Large intestine (tissue), 12 donors: ENCODE measurements at places on chromosomes 5 and 9. TPM values are rescaled to one million over a fixed set of nuclear protein-coding genes. Genes with fewer than 3 reads are reported as not detected.

DND1 gene
- polyA plus RNA-seq: 0.22 TPM

TOR1A gene
- polyA plus RNA-seq: 32.4 TPM

ANKRD34B gene
- polyA plus RNA-seq: not detected

DNA sequence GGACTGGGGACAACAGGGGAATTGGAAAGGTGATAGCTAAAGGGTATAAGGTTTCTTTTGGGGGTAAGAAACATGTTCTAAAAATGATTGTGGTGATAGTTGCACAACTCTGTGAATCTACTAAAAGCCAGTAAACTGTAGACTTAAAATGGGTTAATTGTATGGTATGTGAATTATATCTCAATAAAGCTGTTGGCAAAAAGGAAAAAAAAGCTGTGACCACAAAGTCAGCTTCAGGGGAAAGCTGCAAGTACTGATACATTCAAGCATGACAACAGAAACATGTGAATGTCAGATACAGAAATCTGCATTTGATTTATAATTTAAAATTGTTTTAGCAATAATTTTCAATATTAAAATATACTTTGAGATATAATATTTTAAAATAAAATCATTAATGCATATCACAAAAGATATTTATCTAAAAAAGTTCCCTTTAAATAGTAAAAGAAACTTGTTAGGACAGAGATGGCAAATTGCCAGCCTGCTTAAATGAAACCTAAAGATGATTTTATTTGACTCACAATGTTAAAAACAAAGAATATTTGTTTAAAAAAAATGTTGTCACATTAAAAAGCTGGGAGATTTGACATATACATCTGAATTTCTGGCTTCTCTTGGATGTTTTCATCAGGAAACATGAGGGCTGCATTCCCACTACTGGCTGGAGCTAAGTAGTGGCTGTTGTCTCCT is 66.0 kb downstream of the TBCA start:
- no peak for DNase-seq

DNA sequence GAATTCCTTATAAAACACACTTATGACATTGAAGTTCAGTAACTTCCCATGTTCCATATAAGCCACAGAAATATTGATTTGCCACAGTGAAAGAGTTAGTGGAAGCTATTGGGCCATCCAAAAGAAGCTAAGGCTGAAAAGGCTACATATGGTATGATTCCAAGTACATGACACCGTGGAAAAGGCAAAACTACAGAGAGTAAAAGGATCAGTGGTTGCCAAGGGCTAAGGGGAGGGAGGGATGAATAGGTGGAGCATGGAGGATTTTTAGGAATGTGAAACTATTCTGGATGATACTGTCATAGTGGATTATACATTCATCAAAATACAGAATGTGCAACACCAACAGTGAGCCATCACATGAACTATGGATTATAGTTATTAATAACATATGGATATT is 109.7 kb downstream of the F2RL2 start:
- DNase-seq: no peak

DNA sequence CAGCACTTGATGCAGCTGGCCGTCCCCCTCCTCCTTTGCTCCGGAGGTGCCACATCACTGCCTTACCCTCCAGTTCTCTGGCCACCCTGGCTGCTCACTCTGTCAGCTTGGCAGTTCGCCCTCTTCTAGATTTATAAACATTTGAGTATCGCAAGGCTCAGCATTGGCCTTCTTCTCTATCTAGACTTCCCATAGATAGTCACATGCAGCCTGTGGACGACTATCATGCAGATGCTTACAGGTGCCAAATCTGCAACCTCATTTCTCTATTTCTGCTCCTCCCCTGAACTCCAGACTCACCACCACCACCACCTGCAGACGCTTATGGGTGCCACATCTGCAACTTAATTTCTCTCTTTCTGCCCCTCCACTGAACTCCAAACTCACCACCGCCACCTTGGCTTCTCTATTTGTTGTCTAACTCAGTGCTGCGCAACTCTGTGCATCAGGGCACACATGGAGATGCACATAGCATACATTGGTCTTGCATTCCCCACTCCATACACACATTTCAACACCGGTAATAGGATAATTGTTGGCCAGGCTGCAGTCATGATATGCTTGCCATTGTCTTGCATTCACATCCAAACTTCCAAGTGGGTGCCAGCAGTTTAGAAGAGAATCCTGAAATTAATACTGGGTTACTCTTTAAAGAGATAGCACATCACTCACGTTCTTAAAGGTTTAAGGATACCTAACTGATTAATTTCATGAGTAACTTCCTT is 1.9 kb upstream of the DAP start:
- no peak for DNase-seq

DNA sequence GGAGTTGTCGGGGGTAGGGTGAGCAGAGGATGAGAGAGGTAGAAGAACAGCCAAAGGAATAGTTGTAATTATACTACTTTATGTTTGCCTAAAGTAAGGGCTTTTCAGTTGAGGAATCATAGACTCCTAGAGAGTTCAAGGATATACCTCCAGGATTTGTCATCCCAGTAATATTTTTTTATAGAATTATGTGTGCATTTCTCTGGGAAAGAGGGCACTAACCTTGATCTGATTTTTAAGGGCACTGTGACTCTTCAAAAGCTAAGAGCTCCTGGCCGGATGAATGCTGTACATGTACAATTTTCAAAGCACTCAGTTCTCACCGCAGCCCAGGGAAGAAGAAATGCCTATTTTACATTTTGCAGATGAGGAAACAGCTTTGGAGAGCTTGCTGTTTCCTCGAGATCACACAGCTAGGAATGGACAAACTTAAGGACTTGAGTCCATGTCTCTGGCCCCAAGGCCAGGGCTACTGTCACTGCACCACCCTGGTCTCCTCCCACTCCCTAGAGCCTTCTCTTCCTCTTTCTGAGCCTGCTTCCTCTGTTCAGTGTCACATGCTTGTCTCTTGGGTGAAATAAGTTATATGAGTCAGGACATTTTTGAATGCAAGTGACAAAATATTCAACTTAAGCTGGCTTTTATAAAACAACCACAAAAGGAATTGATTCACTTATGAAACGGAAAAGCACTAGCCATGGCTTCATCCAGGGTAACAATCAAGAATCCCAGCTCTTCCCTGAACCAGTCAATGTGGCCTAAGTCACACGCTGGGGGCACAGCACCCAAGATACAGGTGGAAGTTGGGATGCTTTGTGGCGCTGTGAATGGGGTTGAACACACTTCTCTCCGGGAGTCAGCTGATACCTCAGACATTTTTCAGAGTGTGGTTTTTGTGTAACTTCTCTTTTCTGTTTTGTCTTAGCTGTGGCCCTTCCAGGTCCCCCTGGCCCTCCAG is 45.7 kb upstream of the TGFBR1 start:
- DNase-seq: no peak

DNA sequence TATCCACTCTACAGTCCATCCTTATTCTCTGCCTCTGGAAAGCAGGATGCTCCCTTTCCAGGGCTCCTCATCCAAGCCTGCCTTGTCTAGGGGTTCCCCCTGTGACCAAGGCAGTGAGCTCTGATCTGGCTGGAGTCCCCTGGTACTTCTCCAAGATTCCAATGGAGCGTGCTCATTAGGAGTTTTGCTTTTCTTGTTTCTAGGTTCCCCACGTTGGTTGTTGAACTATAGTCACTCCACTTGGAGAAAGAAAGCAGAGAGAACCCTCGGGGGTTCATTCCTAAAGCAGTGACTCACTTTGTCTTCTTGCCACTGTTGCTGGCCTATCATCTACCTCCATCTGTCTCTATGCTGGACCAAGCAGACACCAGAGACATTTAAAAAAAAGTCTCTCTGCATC is 192.6 kb downstream of the TLE4 start:
- peak; percentile 32 for DNase-seq

- DNase-seq: no peak
Measured at GRCh38 chr9:121206516-121207370, 5.1 kb upstream of the RAB14 start.

GRCh38 chr5:136145030-136145429 is 12.4 kb downstream of the SMAD5 start:
- DNase-seq: no peak

GRCh38 chr9:132531710-132532570 is 50.5 kb upstream of the BARHL1 start:
- no peak for DNase-seq

DNA sequence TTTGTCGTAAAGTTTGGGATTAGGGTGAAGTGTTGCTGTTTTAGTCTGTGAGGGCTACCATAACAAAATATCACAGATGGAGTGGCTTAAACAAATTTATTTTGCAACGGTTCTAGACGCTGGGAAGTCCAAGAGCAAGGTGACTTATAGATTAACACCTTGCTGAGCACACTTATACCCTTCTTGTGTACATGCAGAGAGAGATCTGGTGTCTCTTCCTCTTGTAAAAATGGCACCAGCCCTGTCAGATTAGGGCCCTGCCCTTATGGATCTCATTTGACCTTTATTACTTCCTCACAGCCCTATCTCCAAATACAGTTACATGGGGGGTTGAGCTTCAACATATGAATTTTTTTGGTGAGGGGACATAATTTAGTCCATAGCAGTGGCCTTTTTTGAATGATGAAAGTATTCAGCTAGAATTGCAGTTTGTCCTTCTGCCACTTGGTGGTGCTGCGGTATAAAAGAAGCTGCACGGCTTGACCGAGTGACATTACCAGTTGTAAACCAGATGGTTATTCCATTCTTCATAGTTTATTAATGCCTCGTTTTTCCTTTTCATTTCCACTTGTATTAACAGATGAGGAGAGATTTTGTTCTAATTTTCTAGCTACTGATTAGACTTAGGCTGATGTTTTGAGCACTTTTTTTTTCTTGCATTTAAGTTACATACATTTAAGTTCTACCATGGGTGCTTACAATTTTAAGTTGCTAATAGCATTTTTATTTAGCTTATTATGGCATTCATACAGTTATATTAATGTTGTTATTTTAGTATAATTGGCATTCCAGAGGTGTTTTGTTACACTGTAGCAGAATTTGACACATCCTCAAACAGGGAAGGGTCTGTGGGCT is 19.4 kb downstream of the DCP2 start:
- DNase-seq: peak; percentile 39

DNA sequence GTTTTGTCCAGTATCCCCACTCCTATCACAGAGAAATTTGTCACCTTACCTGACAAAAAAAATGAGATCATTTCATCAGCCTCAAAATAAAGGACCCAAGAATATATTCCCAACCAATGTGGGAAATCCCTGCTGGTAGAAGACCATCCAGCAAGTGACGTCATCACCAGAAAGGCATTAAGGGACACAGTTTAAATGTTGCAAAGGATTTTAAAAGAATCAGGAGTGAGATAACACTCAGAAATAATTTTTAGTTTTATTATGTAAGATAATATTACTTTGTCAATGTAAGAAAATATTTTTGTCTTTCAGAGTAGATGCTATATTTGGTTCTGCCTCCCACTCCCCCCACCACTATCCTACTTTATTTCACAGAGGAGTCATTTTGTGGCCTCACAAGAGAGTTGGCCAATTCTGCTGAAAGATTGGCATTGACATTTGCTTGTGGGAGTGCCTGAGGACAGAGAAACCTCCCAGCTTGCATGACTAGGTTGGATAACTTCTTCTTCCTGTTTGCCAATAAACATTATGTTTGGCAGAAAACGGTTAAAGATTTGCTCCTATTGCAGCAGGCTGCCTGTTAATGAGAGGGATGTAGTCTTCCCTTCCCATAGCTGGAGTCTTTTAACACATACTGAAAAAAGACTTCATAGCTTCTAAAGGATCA is 288.6 kb upstream of the DAB2 start:
- DNase-seq: no peak

DNA sequence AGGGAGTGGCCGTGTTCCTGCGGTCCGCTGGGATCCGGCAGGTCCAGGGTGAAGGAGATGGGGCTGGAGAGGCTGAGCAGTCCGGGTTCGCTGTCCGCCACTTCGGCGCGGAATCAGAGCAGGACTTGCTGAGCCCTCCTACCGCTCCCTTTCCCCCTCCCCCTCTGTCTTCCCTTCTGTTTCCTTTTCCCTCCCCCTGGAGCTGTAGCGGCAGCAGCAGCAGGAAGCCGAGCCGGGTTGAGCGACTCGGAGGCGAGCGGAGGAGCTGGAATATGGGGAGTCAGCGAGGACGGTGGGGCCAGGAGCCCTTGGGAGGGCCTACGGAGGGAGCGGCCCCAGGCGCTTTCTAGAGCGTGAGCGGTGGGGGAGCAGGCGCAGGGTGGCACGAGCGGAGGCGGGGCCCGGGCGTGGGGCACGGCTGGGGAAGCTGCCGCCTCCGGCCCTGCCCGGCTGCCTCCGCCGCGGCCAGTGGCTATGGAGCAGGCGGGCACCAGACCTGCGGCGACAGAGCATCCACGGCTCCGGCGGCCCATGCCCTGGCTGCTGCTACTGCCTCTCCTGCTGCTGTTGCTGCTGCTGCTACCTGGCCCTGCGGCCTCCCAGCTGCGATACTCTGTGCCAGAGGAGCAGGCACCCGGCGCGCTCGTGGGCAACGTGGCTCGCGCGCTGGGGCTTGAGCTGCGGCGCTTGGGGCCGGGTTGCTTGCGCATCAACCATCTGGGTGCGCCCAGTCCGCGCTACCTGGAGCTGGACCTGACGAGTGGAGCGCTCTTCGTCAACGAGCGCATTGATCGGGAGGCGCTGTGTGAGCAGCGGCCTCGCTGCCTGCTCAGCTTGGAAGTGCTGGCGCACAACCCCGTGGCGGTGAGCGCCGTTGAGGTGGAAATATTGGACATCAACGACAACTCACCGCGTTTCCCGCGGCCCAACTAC is at the start of gene PCDHAC2:
Gene PCDHAC2 (plus strand): TSS at position 184 of the 933 bp plus-strand sequence. CDS start 291 bp downstream, at position 475.
- no peak for DNase-seq

GRCh38 chr5:137737349-137738131 is 1.7 kb upstream of the KLHL3 start:
- no peak for DNase-seq

GRCh38 chr5:88555674-88556073 is 287.0 kb upstream of the TMEM161B start:
- no peak for DNase-seq

DNA sequence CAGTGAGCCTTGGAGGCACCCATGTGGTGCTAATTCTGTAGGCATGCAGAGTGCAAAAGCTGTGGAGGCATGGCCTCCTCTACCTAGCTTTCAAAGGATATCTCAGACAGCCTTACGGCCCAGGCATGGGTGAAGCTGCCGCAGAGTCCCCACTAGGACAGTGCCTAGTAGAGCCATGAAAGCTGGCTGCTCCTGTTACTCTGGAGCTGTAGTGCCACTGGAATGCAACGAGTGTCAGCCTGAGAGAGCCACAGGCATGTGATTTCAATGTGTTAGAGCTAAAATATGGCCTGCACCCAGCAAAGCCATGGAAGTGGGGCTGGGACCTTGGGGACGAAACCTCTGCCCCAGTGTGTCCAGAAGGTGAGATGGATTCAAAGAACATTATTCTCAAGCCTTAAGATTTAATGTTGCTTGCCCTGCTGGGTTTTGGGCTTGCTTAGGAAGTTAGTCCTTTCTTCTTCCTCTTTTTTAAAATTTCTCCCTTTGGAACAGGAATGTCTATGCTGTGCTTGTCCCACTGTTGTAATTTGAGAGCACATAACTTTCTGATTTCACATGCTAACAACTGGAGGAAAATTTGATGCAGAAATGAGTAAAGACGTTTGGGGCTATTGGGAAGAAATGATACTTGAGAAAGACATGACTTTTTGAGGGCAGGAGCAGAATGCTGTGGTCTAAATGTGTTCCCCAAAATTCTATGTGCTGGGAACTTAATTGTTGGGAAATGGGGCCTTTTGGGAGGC is 298.4 kb downstream of the PSAT1 start:
- DNase-seq: no peak
